Fibroblast of skin of left quadriceps (primary cell): ENCODE measurements at places on chromosomes 3 and 15.
A peak's percentile ranks its signal among the peaks of the same experiment; 100 is the strongest.

DNA sequence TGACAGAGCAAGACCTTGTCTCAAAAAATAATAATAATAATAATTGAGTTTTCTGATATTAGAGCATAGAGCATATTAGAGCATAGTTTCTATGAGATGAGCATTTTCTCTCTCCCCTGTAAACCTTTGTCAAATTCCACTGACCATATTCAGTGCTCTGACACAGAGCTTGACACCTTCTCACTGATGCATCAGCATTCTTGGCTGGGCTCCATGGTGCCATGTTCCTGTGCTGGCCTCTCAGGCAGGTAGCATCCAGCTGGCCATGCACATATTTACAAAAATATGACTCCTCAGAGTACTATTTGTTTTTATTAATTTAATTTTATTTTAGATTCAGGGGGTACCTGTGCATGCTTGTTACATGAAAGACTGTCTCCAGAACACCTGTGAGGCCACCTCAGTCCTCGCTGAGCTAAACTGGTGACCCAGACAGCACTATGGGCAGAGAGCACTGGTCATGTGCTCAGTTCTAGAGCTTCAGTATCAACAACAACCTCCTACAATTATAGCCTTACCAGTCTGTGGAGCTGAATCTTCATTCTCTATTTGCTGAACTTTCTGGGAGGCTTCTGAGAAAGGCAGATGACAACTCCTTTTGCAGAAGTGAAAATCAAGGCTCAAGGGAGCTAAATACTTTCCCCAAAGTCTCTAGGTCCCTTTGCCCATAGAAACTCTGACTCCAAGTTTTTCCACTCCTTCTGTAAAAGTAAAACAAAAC is 21.6 kb upstream of the SLC28A2 start:
- DNase-seq = no peak

DNA sequence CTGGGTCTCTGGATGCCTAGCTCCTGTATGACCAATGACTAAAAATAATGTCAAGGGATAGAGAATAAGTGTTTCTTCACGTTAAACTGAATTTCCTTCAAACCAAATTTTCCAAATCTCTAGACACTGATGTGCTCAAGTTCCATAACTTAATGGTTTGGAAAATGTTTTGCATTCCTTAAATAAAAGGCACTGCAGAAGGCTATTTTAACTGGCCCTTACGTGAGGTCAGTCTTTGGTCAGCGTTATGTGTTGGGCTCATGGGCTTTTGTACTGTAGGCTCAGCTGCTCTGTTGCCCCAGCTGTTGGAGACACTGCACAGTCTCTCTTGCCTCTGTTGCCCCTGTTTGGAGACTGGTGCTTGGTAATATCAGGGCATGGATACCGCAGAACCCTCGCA is 188.5 kb downstream of the TPRG1 start:
- DNase-seq = no peak

DNA sequence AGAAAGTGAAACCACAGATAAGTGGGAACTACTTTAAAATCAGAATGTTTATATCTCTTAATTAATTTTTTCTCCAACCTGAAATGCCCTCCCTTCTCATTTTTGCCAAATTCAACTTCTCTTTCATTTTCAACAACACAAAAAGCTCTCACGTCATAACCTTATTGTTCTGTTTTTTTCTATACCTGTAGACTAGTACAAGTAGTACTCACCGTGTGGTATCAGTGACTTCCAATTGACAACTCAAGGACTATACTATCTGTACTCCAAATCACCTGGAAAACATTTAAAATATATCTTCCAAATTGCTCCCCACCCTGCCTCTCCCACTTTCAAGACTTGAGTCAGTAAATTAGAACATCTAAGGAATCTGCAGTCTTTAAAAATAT is 72.8 kb upstream of the ZNF280D start:
- no peak for DNase-seq

GRCh38 chr15:62164014-62164395 is 1.1 kb downstream of the C2CD4B start:
- DNase-seq = no peak

- DNase-seq = peak; percentile 24
These were observed 141.4 kb downstream of the TP63 start for GRCh38 chr3:189772584-189772983.

- DNase-seq = no peak
These were observed 187.4 kb downstream of the MECOM start for GRCh38 chr3:169475978-169476698.

DNA sequence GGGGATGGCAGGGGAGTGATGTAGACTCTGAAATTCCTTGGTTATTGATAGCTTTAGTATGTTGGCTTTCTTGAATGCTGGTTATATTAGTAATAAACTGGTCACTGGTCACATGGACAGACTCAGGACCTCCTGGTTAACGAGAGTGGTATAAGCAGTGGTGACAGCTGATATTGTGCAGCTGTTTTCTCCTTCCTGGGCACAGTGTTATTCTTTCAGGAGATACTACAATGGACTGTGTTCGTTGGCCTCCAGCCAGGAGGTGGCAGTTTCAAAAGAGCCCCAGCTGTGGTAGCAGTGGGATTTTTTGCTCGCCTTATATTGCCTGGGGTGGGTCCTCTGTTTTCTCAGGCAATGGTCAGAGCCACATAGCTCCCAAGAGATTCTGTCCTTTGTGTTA is 181.6 kb upstream of the RBMS3 start:
- no peak for DNase-seq

GRCh38 chr15:87686339-87686738 is 570.2 kb downstream of the NTRK3 start:
- DNase-seq = no peak

DNA sequence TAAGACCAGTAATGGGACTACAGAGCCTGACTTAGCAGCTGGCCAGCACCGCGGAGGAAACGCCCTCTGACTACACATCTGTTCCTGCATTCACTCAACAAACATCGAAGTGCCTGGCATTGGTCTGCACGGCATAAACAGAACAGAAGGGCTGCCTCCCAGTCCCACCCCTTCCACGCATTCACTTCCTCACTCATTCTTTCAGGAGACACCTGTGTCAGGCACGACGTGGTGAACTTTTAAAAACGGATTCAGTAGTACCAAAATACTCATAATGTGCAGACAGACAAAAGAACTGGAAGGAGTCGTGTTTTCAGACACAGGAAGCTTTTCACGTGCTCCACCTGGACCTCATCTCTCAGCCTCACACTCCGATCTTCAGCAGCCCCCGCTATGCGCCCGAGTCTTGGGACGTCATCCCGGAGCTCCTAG is 123.3 kb downstream of the XXYLT1 start:
- DNase-seq = no peak

DNA sequence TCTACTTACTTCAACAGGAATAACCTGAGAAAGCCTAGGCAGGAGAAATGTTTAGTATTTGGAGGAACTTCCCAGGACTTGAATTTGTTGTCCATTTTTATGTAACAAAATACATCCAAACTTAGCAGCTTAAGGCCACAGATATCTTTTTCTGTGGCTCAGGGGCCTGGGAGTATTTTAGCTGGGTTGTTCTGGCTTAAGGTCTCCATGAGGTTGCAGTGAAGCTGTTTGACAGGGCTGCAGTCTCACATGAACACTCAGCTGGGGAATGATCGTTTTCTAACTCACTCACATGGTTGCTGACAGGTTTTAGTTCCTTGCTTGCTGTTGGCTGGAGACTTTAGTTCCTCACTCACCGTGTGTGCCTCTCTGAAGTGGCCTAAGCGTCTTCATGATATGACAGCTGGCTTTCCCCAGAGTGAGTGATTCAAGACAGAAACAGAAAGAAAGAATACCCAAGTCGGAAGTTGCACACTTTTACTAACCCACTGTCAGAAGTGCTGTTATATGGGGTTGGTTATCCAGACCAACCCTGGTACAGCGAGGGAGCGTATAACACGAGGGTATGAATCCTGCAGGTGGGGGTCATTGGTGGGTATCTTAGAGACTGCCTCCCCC is 229.7 kb upstream of the TBL1XR1 start:
- no peak for DNase-seq

- no peak for DNase-seq
These were observed 75.0 kb upstream of the MBNL1 start for GRCh38 chr3:152193673-152194267.

GRCh38 chr3:12408984-12409683 is 75.1 kb upstream of the TSEN2 start:
- DNase-seq = no peak

GRCh38 chr3:13504161-13504831 is 24.2 kb downstream of the HDAC11 start:
- no peak for DNase-seq

DNA sequence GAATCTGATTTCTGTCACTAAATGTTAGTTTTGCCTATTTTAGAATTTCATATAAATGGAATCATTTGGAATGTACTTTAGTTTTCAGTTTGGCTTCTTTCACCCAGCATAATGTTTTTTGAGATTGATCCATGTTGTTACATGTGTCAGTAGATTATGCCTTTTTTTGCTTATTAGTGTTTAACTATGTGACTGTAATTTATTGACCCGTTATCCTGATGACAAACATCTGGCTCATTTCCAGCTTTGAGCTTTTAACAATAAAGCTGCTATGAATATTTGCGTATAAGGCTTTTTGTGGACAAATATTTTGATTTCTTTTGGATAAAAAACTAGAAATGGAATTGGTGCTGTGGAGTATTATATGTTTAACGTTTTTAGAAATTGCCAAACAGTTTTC is 254.5 kb upstream of the CFAP20DC start:
- no peak for DNase-seq

GRCh38 chr3:167884481-167884880 is 149.0 kb downstream of the SERPINI1 start:
- DNase-seq = no peak

DNA sequence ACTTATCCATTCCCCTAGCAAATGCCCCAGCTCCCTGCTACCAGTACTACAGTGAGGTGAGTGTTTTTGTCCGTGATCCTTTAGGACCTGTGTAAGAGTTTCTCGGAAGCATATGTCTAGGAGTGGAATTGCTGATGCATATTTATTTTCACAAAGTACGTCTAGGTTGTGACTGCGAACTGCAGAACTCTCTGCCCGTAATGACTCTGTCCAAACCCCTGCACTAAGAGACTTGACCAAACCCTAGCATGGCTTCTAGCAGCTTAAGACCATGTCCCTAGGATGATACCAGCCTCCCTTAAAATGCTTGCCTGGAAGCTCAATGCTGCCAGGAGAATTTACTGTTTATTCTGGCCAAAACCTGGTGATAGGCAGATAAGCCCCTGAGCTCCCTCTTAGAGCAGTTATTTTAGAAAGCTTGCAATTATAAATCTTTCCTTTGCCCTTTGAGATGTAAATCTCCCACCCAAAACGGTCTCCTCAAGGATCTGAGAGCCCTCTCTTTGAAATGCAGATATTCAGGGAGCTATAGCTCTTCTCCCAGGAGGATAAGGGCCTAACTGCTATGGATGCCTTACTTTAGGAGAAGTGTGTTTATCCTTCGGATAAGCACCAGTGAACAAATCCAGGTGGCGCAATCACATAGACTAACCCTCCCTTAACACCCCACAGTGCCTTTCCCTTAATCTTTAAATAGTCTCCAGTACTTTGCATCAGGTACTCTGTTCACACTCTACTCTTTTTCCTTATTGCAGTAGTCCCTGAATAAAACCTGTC is 14.7 kb upstream of the CA12 start:
- DNase-seq = no peak

GRCh38 chr15:38153781-38154180 is 98.9 kb upstream of the SPRED1 start:
- no peak for DNase-seq

- no peak for DNase-seq
These were observed 27.5 kb downstream of the SQOR start for GRCh38 chr15:45662375-45662774.

GRCh38 chr15:25846377-25846776 is 16.8 kb downstream of the ATP10A start:
- DNase-seq = no peak

DNA sequence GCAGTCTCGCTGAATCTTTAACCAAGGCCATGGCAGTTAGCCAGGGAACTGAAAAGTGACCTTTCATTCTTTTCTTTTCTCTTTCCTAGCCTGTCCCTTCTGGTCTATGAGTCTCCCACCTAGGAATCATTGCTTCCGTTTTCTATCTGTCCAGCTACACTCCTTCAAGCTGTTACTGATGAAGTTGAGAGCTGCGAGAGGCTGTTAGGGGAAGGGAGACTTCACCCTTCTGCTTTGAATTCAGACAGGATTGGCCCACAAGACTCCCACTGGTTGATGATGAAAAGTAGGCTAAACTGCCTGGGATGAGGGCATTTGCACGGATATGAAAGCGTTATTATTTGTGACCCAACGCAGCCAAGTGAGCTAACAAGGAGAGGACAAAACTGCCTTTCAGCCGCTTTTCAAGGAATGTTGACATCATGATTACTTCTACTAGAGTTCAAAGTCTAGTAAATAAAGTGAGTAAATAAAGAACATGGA is 30.2 kb downstream of the EIF4E3 start:
- no peak for DNase-seq

DNA sequence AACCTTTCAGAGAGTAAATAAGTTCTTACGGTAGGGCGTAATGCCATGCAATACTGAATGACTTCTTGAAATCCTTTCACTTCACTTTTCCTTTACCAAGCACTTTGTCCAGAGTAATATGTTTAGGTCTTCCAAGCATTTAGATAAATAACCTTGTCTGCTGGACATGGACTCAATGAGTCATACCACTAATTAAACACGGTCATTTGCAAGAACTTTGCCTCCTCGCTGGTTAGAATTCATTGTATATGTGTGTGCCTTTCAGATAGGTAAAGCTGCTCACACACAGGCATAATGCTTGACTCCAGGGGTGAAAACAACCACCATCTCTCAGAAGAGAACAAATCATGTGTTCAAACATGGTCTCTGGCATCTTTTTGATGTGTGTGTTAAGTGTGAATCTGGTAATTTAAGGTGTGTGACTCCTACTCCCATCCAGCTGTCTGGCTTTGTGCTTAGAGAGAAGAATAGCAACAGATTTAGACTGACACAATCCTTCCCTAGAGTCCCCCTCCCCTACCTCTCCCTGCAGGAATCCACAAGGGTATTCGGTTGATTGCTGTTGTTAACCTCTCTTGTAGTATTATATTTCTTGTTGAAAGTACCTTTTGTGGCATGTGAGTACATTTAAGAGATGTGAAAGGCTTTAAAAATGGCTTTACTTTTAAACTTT is 419.0 kb downstream of the CNTN4 start:
- no peak for DNase-seq

DNA sequence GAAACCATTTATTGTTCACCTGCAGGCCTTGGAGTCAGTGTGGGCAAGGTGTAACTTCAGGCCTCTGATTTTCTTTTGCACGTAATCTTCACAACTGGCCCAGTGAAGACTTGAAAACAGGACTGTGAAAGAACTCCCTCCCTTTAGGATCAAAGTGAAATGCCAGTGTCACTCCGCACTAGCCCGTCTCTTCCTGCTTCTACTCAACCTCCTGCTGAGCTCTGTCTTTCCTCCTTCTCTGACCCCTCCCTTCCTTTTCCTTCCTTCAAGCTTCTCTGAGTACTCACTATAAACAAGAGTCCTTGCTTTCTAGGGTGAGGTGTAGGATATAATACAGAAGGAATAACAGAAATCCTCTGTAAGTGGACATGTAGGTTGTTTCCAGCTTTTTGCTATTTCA is 28.5 kb downstream of the TMEM41A start:
- no peak for DNase-seq

GRCh38 chr15:75036212-75036616 is 12.8 kb downstream of the PPCDC start:
- DNase-seq = no peak
